Inflammatory macrophage (primary cell): ENCODE measurements at places on chromosomes 4 and X.

DNA sequence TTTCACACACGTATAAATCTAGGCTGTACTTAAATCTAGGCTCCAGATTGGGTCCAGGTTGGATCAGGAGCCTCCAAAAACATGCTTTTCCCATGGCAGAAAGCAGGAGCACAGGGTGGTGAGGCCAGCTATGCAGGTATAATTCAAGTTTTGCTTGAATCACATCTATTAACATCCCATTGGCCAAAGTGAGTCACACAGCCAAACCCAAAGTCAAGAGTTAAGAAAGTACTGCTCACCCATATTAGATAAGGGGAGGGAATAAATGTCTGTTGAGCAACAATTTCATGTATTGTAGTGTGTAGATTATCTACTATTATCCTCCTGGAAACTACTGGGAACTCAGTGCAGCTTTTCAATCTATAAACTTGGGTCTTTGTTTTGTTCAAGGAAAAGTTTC, 12.8 kb downstream of the SUPT20HL2 start:
- no peak for DNase-seq

DNA sequence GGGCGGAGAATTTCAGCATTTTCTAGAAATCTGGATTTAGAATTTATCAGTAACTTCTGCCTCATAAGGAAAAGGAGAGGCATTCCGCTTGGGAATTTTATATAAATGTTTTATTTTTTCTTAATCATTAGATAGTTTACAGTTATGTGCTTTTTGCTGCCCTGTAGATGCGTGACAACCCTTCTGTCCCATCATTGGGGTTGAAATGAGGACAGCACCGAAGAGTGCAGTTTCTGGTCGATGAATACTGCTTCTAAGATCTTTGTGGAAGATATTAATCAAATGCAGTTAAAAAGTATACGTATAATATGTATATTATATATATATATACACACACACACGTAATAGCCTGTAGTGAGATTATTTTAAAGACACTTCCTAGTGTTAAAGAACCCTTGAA, 1.5 kb downstream of the RBPJ start:
- DNase-seq = no peak

GRCh38 chr4:186723292-186724057, at the start of gene FAT1:
Gene FAT1, minus strand, starts transcription at chr4:186723856. Its CDS starts 14,029 bp downstream, at chr4:186709827.
- no peak for DNase-seq

GRCh38 chr4:173450281-173450680, 51.4 kb upstream of the SCRG1 start:
- no peak for DNase-seq

GRCh38 chr4:161342881-161343568, 820.8 kb downstream of the FSTL5 start:
- no peak for DNase-seq

DNA sequence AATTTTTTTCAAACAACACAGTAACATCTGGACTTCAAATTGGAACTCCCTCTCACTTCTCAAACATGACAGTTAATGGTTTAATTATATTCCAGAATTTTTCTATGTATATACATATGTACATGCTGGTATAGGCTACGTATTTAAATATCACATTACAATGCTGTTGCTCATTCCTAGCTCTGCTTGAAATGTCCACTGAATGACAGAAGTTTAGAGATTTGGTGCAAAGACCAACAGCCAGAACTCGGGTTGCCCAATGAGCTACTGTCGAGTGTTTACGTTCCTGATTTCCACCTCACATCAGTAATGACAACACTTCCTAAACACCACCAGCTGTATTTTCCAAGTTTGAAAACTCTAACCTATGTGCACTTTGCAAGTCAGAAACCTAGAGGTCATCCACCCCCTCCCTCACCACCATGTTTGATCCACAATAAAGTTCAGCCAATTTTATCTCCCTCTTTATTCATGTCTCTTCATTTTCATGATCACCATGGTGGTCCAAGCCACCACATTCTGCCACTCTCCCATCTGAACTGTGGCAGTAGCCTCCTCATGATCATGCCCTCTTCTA, 49.3 kb upstream of the RPL34 start:
- DNase-seq = no peak
